ENCODE measurements at places on chromosomes 6 and 20.

- no peak for DNase-seq
Observed at GRCh38 chr6:17365961-17366360, 27.4 kb upstream of the CAP2 start.

DNA sequence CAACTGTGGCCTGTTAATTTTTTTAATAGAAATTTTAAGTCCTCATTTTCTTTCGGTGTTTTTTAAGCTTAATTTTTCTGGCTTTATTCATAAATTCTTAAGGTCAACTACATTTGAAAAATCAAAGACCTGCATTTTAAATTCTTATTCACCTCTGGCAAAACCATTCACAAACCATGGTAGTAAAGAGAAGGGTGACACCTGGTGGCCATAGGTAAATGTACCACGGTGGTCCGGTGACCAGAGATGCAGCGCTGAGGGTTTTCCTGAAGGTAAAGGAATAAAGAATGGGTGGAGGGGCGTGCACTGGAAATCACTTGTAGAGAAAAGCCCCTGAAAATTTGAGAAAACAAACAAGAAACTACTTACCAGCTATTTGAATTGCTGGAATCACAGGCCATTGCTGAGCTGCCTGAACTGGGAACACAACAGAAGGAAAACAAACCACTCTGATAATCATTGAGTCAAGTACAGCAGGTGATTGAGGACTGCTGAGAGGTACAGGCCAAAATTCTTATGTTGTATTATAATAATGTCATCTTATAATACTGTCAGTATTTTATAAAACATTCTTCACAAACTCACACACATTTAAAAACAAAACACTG lies 10.1 kb downstream of the HFE start:
- DNase-seq, result peak; percentile 37

- DNase-seq, result no peak
Observed at GRCh38 chr6:149830731-149831307, 33.3 kb downstream of the LRP11 start.

DNA sequence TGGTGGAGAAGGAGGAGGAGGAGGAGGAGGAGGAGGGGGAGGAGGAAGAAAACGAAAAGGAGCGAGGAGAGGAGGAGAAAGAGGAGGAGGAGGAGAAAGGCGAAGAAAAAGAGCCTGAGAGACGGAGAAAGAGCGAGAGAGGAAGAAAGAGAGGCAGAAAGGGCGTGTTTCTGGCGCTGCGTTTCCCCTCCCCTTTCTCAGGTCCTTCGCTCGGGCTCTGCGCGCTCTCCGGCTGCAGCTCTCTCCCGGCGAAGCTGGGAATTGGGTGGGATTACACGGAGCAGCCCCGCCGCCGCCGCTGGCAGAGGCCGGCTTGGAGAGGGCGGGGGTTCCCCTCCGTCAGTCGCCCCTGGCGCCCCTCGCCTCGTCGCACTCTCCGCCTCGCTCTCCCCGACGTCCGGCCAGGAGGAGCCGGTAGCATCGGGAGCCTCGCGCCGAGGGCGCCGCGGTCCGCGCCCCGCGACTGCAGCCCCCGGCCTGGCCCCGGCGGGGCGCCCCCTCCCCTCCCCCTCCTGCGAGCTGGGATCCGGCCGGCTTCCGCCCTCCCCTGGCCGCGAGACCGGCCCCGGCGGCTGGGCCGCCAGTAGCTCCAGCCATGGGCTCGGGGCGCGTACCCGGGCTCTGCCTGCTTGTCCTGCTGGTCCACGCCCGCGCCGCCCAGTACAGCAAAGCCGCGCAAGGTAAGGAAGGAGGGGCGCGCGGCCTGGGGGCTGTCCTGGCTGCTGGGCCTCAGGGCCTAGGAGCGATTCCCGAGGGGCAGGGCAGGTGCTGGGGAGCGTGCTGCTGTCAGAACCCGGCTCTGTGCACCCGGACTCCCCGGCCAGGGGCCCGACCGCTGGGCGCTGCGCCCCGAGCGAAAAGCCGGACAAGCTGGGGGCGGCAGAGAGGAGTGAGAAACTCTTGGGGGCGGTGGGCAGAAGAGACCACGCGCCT lies at the start of gene SCUBE3:
SCUBE3 (plus strand) TSS at position 133 of the 933 bp plus-strand sequence; CDS start at position 596, 463 bp downstream.
- no peak for DNase-seq

- DNase-seq, result no peak
Observed at GRCh38 chr6:47016909-47017308, 25.2 kb downstream of the ADGRF1 start.

GRCh38 chr20:9457136-9457535 lies 57.3 kb upstream of the LAMP5 start:
- DNase-seq, result no peak

DNA sequence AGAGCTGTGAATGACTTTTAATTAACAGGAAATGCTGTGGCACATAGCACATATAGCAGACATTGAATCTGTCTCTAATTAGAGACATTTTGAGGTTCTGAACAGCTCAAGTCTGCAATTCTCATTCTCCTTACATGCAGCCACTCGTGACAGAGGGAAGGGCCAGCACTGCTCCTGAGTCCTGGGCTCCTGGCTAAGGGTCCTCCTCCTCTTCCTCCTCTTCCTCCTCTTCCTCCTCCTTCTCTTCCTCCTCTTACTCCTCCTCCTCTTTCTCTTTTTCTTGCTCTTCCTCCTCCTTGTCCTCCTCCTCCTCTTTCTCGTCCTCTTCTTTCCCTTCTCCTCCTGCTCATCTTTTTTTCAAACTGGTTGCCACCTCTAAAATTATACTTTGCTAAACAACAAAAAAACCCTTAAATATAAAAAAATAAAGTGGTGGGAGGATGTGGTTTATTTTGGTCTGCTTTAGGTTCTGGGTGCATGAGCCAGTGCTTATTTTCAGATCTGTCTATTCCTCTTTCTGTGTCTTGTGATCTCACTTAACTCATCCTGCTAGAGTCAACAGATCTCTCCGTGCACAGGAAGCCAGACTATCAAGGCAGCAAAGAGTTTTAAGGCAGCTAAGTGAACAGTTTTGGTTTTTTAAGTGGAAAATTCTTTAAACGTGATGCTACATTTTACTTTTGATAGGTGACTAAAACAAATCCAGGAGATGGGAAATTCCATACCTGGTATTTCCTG lies 159.3 kb downstream of the CD83 start:
- no peak for DNase-seq
